ENCODE measurements at places on chromosomes 5 and 9. TPM values are rescaled to one million over a fixed set of nuclear protein-coding genes. Genes with fewer than 3 reads are reported as not detected.

GRCh38 chr5:158414333-158414762 is 555.4 kb upstream of the CLINT1 start:
- DNase-seq: no peak

GRCh38 chr9:13597427-13597826 is 317.9 kb upstream of the MPDZ start:
- no peak for DNase-seq

Gene PCSK1
- 0.11 TPM for polyA plus RNA-seq

Gene PCDHA10
- 0.02 TPM for polyA plus RNA-seq

- DNase-seq: no peak
These were observed 1.3 kb upstream of the SVEP1 start for GRCh38 chr9:110580850-110581249.

GRCh38 chr9:114131808-114132549 is 23.4 kb upstream of the COL27A1 start:
- no peak for DNase-seq

Gene SOHLH1
- polyA plus RNA-seq: not detected

GRCh38 chr5:68290260-68290674 is 74.7 kb downstream of the PIK3R1 start:
- no peak for DNase-seq

Gene BTNL3
- polyA plus RNA-seq: not detected

Gene FNIP1
- polyA plus RNA-seq: 5.3 TPM

GRCh38 chr5:65555287-65555686 is 7.7 kb downstream of the CENPK start:
- DNase-seq: no peak

DNA sequence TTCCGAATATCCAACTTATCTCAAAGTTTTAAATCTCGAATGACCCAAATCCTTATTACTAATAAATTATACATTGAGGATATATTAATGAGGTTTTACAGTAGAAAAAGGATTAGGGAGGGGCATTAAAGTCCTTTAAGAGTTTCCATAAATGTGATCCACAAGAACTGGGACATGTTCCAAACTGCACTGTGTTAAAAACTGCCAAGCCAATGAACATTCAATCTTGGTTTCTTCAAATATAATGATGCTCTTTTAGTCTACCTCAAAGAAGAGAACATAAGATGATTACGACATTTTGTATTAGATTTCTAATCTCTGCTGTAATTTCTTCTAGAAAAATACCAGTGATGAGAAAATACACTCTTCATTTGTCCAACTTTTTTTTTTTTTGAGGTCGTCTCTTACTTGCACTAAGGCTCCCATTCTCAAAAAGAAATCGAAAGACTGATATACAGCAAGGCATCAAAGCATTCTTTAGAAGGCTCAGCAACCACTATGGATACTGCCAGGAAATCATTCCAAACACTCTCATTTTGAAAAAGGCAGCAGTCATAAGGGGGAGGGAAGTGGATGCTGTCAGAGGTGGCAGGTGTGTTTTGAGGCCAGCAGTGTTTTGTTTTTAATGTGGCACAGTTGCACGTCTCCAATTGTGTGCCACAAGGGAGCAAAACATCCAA is 1.7 kb downstream of the PTAR1 start:
- DNase-seq: no peak

Gene CBY3
- not detected for polyA plus RNA-seq

Gene PDZD2
- polyA plus RNA-seq: not detected

DNA sequence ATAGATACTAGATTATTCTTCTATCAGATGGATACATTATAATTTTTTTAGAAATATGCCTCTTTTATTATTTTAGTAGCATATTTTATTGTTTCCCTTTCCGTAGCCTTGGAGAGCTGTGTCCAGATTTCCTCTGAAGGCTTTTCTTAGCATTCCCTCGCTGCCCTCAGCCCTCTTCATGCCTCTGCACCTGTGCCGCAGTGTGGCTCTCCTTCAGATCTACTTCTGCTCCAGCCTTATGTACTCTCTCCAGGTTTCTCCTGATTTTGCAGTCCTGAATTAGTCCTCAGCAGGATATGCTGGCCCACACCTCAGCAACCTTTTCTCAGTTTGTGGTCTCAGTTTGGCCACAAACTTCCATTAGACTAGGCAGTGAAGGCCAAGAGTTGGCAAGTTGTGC is 1052.0 kb downstream of the TAF11L14 start:
- no peak for DNase-seq

Gene CCDC183
- polyA plus RNA-seq: 0.20 TPM

DNA sequence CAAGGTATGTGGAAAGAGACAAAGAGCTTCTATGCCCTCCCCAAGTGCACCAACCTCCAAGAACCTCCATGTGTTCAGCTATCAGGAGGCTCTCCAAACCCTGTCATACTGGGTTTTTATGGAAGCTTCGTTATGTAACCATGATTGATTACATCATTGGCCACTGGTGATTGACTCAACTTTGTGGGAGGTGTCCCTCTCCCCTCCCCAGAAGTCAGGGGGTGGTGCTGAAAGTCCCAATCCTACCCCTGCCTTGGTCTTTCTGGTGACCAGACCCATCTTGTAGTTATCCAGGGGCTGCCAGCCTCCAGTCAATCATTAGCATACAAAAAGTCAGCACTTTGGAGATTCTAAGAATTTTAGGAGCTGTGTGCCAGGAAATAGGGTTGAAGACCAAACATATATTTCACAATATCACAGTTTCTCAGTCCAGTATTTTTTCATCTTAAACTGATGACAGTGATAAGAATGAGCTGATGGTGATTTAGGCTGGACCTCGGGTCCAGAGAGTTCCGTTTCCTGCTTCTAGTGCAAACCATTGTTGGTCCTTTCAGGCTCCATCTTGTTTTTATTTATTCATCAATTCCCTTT is 27.3 kb upstream of the FANCC start:
- no peak for DNase-seq
